Foreskin keratinocyte (primary cell): ENCODE measurements at places on chromosomes 12 and 14.

GRCh38 chr14:68785534-68786490 is 7.1 kb downstream of the ZFP36L1 start:
- DNase-seq = peak; percentile 99

DNA sequence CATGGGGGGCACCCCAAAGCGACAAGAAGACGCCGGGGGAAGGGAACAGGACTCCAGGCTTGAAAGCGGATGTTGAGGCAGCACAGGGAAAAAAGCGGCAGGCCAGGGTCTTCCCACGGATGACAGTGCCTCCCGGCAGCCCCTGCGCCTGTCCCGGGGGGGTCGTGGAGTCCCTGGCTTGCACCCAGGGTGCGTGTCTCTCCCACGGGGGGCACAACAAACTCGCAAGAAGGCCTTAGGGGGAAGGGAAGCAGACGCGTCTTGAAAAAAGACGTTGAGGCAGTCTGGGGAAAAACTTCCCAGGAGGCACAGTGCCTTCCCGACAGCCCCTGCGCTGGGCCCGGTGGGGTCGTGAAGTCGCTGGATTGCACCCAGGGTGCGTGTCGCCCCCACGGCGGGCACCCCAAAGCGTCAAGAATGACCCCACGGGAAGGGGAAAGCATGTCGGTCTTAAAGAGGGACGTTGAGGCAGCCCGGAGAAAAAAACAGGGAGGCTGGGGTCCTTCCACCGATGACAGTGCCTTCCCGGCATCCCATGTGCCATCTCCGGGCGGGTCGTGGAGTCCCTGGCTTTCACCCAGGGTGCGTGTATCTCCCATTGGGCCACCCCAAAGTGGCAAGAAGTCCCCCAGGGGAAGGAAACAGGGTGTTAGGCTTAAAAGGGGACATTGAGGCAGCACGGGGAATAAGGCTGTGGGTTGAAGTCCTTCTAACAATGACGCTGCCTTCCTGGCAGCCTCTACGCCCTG is 159.9 kb upstream of the ALG10B start:
- no peak for DNase-seq

DNA sequence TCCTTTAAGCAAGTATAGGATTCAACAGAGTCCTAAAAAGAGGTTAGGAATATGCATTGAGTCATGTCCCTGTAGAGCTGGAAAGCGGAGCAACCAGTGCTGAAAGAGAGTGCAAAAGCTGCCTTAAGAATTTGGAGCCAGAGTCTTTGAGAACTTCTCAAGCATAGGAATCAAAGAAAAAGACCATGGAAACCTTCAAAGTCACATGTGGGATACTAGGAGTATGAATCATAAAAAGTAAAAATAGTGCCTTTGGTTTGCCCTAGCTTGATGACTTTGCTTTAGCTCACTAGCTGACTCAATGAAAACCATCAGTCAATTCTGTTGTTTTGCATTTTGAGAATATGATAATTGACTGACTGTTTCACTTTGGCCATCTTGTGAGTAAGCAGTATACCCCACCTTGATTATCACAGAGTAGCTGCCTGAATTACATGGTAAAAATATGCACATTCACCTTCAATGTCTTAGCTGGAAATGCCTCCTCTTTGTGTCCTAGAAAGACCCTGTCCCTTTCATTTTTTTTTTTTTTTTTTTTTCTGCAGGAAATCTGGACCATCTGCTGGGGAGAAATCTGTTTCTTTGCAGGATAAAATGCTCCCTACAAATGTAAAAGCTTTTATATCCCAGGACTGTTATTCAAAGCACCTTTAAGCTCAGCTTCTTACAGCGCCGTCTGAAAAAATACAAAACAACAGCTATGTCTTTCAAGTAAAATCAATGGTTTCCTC is 248.6 kb upstream of the KRR1 start:
- DNase-seq = peak; percentile 86

- no peak for DNase-seq
Observed at GRCh38 chr14:73833034-73833433, 18.6 kb upstream of the PTGR2 start.

DNA sequence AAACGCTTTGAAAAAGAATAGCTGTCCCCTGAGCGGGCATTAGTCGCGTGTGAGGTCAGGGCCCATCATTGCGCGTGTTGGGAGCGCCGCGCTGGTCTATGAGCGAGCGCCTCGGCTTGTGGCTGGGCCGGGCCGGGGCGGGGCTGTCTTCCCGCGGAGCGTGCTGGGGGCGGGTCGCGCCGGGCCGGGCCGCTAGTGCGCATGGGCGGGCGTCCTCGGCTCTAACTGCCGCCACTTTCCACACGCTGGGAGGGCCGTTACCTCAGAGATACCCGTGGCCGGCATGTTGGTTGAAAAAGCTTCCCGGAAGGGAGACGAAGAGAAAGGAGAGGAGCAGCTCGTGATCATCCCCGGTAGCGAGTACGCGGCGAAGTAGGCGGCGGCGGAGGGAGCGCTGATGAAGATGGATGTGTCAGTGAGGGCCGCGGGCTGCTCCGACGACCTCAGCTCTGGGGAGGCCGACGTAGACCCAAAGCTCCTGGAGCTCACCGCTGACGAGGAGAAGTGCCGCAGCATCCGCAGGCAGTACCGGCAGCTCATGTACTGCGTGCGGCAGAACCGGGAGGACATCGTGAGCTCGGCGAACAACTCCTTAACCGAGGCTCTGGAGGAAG is at the start of gene EID3:
TSS of gene EID3 (plus strand) at position 202 of the 614 bp plus-strand sequence. CDS start at position 398, 196 bp downstream.
- DNase-seq = peak; percentile 60

DNA sequence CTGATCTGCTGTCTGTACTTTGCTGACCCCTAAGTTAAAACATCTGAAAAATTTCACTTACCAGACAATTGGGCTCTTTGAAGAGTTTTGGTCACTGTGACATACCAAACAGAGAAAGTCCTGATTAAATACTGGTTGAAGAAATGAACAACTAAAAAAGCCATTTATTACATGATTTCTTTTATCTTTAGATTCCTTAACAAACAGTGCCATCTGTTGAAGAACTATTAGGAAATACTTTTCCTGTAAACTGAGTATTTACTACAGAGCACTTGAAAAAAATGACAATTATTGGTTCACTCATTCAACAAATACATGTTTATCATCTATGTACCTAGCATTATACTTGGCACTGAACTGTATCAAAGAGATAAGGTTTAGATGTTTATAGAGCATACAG is 6.5 kb upstream of the WASHC4 start:
- DNase-seq = no peak

DNA sequence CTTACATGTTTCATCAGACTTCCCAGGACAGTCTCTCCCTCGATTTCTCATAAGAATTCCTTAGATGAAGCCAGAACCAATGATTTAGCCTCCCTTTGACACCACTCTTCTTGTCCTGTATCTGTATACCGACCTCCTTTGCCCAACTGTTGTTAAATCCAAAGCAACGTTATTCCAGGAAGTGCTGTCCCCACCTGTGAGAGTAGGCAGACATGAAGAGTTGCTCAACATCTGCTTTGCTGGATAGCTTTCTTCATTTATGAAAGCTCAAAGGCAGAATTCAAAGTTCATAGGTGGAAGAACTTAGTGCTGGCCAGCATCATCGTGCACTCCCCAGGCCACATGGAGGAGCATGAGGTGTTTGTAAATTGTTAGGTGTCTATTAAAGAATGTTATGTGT is 55.6 kb downstream of the GTF2A1 start:
- DNase-seq = no peak

DNA sequence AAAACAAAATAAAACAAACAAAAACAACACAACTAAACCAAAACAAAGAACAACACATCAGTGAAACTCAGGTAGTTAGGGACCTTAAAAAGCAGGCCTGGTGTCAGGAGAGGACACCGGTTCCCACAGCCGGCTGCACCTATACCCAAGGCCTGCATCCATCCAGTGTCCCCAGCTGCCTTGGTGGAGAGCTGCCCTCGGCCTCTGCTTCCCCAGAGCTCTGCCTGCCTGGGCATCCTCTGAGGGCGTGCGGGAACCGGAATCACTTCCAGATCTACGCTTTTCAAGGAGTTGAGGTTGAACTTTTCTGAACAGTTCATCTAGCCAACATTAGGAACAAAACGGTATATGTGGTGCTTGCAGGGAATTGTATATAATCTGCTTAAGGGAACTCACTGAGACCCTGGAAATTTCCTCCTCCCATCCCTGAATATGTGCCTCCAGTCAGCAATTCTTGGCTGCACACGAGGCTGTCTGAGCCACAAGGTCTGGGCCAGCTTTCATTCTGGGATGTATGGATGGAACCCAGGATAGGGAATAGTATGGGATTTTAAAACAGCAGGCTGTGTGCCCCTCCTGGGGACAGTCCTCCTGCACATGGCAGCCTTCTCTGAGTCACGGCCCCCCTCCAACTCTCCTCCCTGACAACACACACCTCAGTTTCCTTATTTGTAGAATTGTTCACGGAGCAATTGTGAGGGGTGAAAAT is 319.0 kb upstream of the RTL1 start:
- no peak for DNase-seq

- DNase-seq = no peak
Observed at GRCh38 chr14:36997843-36998242, 174.6 kb downstream of the SLC25A21 start.

- peak; percentile 60 for DNase-seq
Observed at GRCh38 chr14:50231475-50232275, at the start of gene SOS2. Gene SOS2 (minus strand): TSS chr14:50231578. CDS start chr14:50231283, 295 bp downstream.

- DNase-seq = no peak
Observed at GRCh38 chr14:97850466-97850865, 1053.3 kb downstream of the VRK1 start.

GRCh38 chr12:68158432-68158831 is 1.1 kb downstream of the IFNG start:
- DNase-seq = no peak

- DNase-seq = no peak
Observed at GRCh38 chr12:58966939-58967338, 46.6 kb upstream of the LRIG3 start.

DNA sequence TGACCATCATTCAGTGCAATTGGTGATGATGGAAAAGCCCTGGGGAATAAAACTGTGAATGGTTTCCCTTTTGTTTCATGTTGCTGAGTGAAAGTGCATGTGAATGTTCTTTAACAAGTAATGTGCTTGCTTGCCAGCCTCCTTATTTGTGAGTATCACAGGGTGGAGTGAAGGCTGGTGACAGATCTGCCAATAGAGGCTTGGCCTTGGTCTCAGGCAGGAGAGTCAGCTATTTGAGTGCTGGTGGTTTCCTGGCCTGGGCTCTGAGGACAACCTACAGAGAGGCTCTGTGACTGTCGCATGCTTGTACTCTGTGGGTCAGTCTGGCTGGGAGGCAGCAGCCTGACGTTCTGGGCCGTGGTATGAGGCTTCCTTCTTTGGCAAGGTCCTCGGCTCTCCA is 20.7 kb downstream of the KRT85 start:
- no peak for DNase-seq
